Left kidney (tissue), 8 donors: ENCODE measurements at places on chromosomes 4 and X.

- no peak for DNase-seq
These were observed 113.1 kb downstream of the ENPP6 start for GRCh38 chr4:184104419-184105101.

DNA sequence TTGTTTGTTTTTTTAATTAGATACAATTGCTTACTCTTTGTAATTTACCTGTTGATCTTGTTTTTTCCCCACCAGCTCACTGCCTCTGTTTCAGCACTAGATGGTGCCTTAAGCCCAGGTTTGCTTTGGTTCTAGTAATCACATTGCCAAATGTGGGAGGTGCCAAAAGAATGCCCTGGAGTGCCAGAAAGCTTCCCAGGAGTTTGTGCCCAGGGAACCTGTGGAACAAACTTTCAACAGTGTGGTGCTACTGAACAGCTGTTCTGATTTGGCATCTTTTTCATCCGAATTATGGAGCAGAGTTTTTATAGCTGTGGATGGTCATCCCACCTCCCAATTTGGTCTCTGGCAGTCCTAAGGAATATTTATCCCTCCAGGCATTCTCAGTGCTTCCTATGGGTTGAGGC lies 1000.7 kb downstream of the STIM2 start:
- peak; percentile 8 for DNase-seq

GRCh38 chr4:12170308-12170707 lies 741.6 kb upstream of the HS3ST1 start:
- DNase-seq: no peak

DNA sequence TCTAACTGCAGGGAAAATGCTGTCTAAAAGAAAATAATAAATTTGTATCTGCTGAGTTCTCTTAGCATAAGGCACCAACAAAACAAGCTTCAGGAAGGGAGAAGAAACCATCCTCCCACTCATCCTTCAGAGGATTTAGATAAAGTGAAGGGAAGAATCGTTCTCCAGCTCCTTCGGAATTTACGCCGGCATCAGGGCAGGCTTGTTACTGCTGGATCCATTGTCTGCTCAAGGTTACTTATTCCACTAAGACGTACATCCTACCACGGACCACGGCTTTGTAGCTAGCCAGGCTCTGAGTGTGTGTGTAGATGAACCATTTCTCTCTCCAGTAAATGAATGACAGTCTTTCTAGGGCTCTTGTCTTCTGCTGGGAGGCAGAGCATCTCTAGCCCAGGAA lies 60.4 kb downstream of the HAND2 start:
- no peak for DNase-seq

DNA sequence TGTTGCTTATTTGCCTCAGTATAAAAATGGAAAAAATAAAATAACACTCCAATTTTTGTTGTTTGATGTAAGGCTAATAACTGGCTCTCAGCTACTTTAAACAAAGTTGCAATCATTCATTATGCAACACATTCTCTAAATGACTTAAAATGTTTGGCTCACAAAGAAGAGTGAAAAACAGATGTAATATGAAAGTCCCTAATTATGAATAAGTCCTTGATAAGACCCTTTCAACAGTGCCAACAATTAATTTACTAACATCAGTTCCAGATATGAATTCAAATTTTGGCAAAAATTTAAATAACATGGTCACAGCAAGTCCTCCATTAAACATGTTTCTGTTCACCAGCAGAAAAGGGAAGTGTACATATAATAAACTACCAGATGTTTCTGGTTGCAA lies 69.8 kb downstream of the PAPSS1 start:
- DNase-seq: no peak

DNA sequence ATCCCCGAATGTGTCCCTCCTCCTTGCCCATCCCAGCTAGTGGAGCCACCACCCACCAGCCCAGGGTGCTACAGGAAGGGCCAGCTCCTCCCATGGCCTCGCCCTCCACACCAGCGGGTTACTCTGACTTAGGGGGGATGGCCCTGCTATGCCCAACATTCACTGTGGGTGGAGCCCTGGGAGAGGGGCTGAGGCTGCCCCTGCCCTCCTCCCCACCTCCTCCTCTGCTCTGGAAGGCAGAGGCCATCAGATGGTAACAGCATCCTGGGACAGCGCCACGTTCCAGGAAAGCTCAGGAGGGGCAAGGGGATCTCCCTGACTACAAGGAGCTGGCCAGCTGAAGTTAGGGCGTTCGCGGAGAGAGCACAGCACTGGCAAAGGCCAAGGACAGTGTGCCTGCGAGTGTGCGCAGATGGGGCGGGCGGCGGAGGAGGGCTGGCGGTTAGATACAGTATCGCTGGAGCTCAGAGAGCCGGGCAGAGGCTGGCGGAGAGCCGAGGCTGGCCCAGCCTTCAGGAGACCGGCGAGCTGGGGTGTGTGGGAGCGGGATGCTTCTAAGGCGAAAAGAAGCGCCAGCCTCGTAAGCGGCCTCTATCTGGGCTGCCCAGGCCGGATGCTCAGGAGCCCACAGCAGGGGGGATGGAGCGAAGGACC lies 1.5 kb downstream of the JAKMIP1 start:
- no peak for DNase-seq

GRCh38 chr4:182124359-182124758 lies 118.8 kb upstream of the TENM3 start:
- DNase-seq: no peak
